Osteocyte (in vitro differentiated cells): ENCODE measurements at places on chromosomes 3 and 15. TPM values are rescaled to one million over a fixed set of nuclear protein-coding genes. Genes with fewer than 3 reads are reported as not detected.

DNA sequence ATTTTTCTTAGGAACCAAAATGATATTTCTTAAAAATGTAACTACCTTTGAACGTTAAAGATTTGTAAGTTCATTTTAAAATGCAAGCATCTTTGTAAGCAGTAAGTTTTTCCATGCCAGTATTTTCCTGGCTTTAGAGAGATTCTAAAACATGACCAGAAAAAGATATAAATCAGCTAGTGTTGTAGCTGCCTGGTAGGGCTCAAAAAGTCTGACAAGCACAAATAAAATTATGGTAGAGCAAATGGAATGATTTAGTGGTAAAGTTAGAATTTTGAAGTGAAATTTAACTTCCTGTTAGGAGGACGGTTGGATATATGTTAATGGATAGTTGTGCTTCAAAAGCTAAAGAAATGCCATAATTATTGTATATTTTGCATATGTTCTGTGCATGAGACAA, 29.7 kb downstream of the GABRR3 start:
- no peak for DNase-seq
- H3K4me3 ChIP-seq = no peak overlapping the region
- H3K27me3 ChIP-seq = peaks cover 33% of the 10 kb centered on the region
- no peaks in the 10 kb centered on the region for H3K36me3 ChIP-seq
- no peaks in the 10 kb centered on the region for H3K4me1 ChIP-seq

DNA sequence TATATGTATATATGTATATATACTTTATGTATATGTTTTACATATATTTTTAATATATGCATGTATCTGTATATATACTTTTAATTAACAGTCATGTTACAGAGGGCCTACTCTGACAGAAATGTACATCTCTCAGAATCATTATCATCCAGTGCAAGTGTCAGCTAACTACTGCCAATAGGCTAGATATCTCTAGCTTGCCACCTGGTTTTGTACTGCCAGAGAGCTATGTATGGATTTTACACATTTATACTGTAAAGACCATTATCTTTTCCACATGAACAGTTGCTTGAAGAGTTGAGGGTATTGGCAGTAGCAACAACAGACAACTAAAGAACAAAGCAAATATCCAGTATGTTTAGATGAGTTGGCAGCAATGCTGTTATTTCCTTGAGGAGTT, 99.7 kb upstream of the VGLL3 start:
- no peak overlapping the region for H3K4me3 ChIP-seq
- H3K4me1 ChIP-seq = no peaks in the 10 kb centered on the region
- no peak overlapping the region for H3K27ac ChIP-seq
- no peak for DNase-seq

DNA sequence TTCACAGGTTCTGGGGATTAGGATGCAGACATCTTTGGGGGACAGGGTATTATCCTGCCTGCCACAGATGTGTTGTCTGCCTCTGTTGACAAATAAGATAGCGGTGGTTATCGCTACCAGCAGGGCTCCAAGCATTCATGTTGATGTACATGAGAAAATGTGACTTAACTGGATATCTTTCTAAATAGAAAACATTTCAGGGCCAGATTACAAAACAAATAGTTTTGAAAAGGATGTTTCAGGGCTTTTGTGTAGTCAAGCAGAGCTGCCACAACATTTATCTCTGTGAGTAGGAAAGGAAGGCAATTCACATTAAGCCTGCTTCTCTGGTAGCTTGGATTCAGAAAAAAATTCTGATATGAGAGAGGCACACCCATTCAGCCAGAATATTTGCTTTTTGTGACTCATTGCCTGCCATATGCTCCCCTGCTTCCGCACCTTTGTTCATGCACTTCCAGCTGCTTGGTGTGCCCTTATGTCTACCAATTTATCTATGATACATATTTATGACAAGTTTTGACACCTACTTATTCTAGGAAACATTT, 22.8 kb downstream of the PLS1 start:
- H3K27me3 ChIP-seq = no peaks in the 10 kb centered on the region
- H3K4me3 ChIP-seq = no peak overlapping the region
- no peak overlapping the region for H3K27ac ChIP-seq
- no peak for DNase-seq
- no peaks in the 10 kb centered on the region for H3K36me3 ChIP-seq

DNA sequence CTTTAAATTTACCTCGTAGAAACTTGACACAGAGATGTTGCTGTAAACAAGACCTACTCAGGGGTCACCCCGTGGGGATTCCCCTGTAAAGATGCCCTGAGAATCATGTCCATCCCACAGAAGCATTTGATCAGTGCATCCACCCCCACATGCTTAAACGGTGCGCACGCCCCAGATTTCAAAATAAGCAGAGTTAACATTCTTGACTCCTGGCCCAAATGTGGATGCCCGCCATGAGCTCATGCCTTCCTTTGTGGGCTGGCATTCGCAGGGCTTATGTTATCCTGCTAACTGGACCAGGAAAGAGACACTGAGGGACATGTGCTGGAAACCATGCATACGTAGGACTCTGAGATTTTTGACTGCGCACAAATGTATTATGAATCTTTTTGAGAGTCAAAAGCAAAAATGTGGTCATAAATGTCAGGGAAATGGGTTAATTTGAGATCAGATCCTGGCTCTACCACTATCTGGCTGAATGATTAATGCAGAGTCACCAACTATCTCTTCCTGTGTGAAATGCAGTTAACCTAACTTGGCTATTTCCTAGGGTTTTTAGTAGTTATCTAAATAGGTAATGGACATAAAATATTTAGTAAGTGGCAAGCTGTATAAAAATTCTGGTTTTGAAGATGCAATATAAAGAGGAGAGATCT, 9.1 kb upstream of the TP63 start:
- no peaks in the 10 kb centered on the region for H3K36me3 ChIP-seq
- no peak overlapping the region for H3K4me3 ChIP-seq
- no peaks in the 10 kb centered on the region for H3K4me1 ChIP-seq
- no peak overlapping the region for H3K27ac ChIP-seq

The PRTG gene
- 2.1 and 2.2 TPM in 2 replicates for total RNA-seq

The ZBBX gene
- total RNA-seq = not detected in 2 replicates
